Activated B cell treated with CpG ODN at 0.5 μM for 24 hours (primary cell): ENCODE measurements at places on chromosomes 5 and 9.

DNA sequence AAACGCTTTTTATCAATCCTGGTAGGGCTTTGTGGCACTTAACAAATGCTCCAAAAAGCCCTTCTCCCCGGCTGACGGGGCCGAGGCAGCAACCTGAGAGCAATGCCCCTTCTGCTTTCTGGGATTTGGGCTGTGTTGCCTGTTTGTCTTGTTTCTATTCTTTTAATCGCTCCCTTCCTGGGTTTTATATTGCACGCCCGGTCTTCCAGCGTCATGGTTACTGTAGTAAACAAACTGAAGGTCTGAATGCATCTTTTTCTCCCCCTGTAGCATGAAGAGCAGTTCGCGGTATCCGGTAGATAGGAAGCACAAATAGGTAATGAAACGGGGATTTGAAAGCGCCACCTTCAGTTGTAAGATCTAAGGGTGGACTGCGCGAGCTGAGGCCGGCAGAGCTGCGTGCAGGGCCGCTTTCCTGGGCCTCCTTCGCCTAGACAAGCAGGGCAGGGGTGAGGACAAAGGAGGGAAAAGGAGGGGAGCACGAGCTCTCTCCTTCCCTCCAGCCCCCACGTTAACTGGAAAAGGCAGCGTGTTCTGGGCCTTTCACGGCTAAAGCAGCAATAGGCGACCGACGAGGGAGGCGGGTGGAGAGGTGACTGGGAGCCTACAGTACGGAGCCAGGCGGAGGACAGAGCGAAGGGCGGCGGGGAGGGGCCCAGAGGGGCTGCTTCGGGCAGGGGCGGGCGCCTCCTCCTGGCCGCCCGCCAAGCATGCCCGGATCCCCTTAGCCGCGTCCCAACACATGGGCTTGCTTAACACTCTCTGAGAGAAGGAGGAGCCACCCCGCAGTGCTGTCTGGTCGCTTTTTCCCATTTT, 49.3 kb upstream of the ZNF366 start:
- DNase-seq = peak; percentile 32

- no peak for DNase-seq
Measured at GRCh38 chr9:128106940-128107467, 20.5 kb downstream of the PTGES2 start.

DNA sequence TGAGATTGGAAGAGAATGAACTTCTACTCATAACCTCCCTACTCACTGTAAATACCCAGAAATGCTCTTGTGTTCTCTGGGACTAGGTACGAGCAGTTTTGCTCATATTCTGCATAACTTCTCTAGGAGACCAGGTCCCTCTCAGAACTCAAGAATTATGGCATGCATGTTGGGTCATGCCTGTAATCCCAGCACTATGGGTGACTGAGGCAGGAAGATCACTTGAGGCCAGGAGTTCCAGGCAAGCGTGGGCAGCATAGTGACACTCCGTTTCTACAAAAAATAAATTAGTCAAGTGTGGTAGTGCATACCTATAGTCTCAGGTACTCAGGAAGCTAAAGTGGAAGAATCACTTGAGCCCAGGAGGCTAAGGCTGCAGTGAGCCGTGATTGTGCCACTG, 141.9 kb downstream of the OXCT1 start:
- DNase-seq = no peak

- no peak for DNase-seq
Measured at GRCh38 chr5:114252226-114252625, 109.6 kb upstream of the KCNN2 start.

DNA sequence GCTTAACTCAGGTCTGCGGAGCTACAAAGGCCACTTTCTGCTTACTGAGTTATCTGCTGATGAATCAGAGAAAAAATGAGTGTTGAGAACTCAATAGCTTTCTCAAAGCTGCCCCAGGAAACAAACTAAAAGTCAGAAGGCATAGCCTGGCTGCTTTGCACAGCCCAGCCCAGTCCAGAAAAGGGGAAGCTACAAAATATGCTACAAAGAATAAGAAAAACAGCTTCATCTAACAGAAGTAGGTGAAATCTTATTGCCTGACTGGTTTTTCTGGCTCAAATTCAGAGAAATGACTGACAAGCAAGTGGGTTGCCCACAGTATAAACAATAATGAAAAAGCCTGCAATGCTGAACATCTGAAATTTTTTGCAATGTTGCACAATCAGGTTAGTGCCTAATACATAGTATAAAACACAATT, 156.2 kb downstream of the PPP2R2B start:
- no peak for DNase-seq

- no peak for DNase-seq
Measured at GRCh38 chr5:2697041-2697440, 54.4 kb downstream of the IRX2 start.

DNA sequence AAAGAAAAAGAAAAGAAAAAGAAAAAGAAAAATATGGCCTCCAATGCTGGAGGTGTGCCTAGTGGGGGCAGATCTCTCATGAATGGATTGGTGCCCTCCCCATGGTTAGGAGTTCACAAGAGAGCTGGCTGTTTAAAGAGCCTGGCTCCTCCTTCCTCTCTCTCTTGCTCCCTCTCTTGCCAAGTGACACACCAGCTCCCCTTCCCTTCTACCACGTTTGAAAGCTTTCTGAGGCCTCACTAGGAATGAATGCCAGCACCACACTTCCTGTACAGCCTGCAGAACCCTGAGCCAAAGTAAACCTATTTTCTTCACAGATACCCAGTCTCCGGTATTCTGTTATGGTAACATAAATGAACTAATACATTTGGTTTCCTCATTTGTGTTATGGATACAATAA, 14.4 kb upstream of the GALNT10 start:
- no peak for DNase-seq

GRCh38 chr5:61347080-61347479, 15.0 kb downstream of the ZSWIM6 start:
- DNase-seq = no peak

- DNase-seq = no peak
Measured at GRCh38 chr9:129561594-129562281, 59.2 kb downstream of the C9orf50 start.

- DNase-seq = no peak
Measured at GRCh38 chr9:82325907-82326306, 337.3 kb downstream of the SPATA31D1 start.

- no peak for DNase-seq
Measured at GRCh38 chr5:63032343-63032742, 453.7 kb downstream of the LRRC70 start.

- DNase-seq = no peak
Measured at GRCh38 chr9:82604947-82605656, 457.8 kb downstream of the RASEF start.

DNA sequence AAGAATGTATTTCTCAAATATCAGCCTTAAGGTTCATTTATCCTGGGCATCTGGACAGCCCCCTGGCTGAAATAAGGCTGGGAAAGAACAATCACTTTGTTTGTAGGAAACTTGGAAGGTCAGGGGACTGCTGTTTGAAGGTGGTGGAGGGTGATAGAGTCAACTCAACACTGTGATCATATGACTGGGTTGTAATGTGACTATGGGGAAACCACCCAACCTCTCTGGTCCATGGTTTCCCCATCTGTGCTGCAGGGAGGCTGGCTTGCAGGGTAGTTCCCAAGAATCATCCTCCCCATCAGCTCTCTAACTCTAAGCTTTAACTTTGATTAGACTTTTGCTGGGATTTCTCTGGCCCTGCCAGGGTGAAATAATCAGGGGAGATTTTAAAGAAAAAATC, 10.0 kb downstream of the INSYN2B start:
- DNase-seq = no peak

GRCh38 chr9:21408817-21409216, at the start of gene IFNA8:
TSS of gene IFNA8 (plus strand) at chr9:21409117. CDS start at chr9:21409177, 60 bp downstream.
- no peak for DNase-seq

DNA sequence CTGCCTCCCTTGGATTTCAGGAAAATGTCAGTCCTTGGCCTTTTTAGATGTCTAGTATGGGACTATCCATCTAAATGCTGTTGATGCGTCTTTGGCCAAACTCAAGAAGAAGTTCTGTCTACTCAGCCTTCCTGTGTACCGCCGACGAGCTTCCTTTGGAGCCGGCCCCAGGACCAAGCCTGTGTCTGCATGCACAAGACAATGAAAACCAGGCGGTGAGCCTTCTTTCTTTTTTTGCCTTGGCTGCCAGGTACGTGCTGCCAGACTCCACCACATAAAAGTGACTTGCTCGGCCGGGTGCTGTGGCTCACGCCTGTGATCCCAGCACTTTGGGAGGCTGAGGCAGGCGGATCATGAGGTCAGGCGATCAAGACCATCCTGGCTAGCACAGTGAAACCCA, 6.0 kb upstream of the NEURL1B start:
- DNase-seq = no peak

DNA sequence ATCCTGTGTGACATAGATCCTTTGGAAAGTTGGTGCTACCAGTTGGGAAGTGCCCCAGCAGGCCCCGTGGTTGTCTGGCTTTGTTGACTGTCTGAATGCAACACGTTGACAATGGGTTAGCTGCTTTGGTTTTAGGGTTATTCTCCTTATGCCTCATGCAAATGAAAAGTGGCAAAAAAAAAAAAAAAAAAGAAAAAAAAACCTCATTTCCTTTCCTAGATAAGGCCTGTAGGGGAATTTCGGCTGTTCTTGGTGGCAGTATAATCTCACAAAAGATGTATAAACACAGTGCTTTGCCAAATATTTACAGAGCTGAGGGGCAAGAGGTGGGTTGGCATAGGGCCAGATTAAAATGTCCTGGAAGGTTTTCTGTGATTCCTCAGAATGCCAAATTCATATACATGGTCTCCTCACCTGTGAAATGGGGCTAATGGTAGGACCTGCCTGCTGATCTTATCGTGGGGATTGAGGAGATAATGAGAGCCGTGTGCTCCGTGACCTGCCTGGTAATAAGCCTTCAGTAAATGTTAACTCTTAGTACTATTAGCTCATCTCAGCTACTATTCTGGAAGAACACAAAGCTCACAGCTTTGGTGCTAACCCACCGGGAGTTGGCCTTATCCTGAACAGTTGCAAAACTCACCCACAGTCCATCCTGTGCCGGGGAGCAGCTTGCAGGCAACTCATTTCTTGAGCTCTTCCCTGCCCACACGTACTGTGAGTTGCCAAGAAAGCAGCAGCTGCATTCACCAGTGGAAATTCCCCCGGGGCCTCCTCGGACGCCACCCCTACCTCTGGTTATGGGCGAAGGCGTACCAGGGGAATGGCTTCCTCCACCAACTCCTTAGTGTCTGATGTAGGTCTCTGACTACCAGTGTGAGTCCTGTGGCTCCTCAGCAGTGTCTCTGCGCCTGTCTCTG, 220.3 kb downstream of the NR3C1 start:
- DNase-seq = no peak

- DNase-seq = no peak
Measured at GRCh38 chr5:116032094-116032517, at the start of gene ARL14EPL. TSS of gene ARL14EPL (plus strand) at chr5:116032472. CDS start at chr5:116051466, 18,994 bp downstream.

DNA sequence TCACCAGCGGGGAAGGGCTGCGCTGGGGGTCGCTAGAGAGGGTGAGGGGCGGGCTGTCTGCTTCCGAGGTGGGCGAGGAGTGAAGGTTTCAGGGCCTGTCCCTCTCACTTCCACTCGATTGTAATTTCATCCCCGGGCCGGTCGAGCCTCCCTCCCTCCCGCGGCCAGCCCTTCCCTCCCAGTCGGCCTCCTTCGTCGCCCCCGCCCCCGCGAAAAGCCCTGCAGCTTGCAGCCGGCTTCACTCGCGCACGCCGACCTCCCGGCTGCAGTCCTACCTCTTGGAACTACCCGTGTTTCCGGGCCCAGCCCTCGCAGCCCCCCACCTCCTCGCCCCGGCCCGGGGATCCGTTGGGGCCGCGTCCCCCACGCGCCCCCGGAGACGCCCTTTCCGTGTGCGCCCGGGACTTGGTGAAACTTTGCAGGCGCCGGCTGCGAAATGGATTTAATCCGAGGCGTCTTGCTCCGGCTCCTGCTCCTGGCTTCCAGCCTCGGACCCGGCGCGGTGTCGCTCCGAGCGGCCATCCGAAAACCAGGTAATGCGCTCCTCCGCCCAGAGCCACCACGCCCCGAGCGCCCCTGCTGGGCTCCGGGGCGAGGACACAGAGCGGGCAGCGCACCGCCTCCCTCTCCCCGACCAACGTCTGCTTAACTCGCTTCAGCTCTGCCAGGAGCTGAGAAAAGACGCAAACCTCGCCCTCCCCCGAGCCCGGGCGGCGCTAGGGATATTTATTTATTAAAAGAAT, at the start of gene EGFLAM:
EGFLAM (plus strand) TSS at position 241 of the 743 bp plus-strand sequence; CDS start at position 437, 196 bp downstream.
- DNase-seq = no peak

DNA sequence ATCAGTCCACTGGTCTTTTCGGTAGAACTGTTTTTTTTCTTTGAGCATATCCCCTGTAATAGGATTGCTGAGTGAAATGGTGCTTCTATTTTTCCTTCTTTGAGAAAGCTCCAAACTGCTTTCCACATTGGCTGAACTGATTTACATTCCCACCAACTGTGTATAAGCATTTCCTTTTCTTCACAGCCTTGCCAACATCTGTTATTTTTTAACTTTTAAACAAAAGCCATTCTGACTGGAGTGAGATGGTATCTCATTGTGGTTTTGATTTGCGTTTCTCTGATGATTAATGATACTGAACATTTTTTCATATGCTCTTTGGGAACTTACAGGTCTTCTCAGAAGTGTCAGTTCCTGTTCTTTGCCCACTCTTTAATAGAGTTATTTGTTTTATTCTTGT, 764.7 kb downstream of the MTRR start:
- DNase-seq = no peak

GRCh38 chr5:921456-922435, 29.1 kb downstream of the TRIP13 start:
- DNase-seq = no peak

- no peak for DNase-seq
Measured at GRCh38 chr9:31119890-31120454, 1264.5 kb upstream of the ACO1 start.

DNA sequence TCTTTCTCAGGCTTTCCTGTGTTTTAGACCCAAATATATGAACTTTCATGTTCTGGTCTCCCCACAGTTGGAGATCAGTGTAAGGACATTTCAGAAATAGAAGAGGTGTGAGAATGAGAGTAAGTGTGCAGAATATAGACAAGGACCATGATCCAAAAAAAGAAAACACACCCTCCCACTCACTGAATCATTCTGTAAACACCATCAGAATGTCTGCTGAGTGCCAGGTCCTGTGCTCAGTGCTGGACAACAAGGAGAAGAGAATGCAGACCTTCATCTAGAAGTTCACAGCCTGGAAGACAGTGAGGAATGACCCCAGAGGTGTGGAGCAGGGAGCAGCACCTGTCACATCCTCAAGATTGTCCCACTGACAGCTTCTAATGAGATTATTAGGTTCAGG, 19.1 kb upstream of the SH3RF2 start:
- DNase-seq = no peak

DNA sequence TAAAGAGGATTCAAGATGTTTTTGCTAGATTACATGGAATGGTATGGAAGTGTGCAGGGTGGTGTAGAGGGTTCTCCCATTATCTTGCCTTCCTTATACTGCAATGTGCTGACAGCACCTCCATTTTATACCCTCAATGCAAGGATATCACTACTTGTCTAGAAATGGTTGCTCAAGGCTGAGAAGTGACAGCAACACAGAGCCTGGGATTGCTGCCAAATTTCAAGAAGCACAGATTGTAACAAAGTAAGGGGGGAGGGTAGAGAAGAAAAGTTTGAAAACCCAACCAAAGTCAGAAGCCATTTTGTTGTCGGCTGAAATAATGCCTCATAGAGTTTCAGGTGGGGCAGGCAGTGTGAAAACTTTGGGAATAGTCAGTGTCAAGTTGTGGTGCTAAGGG, 29.8 kb downstream of the PCDHAC2 start:
- no peak for DNase-seq

GRCh38 chr5:77355080-77355479, 137.0 kb downstream of the WDR41 start:
- DNase-seq = no peak
